ENCODE measurements at places on chromosomes 16 and 17.

DNA sequence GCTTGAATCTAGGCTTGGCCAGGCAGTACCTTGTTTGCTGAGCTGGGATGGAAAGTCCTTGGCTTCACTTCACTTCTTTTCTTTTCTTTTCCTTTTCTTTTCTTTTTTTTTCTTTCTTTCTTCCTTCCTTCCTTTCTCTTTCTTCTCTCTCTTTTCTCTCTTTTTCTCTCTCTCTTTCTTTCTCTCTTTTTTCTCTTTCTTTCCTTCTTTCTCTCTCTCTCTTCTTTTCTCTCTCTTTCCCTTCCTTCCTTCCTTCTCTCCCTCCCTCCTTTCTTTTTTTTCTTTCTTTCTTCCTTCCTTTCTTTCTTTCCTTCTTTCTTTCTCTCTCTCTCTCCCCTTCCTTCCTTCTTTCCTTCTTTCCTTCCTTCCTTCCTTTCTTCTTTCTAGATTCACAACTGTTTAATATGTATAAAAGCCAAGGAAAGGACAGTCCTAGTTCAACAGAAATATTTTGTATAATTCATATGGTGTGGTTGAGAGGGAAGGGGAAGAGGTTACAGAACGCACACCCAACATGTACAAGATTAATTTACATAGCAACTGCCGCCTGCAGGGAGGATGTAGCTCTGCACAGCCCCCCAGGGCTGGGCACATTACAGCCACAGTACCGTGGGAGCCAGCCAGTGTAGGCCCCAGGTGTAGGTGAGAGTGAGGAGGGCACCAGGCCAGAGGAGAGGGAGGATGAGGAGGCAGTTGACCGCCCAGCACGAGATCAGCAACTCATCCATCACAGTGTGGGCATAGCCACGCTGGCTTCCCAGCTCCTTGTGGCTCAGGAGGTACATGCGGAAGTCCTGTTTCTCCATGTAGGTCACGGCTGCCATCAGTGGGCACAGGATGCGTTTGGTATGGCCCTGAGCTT, 9.7 kb upstream of the ITGB3 start:
- DNase-seq: no peak

DNA sequence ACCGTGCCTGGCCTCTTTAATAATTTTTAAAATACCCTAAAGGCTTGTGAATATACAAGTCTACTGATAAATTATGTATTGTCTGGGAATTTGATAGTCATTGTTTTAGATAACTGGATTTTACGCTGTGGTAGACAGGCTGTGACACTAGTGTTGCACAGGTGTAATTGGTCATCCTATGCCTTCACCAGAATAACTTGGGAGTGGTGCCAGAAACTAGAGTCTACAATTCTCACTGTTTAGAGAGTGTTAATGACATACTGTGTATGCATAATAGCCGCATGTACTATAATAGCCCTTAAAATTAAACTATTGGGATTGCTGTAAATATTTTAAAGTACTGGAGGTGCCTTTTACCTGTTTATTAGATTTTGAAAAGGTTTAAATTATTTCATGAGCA, 11.4 kb downstream of the CNEP1R1 start:
- no peak for DNase-seq

GRCh38 chr17:56793957-56794356, 39.8 kb downstream of the C17orf67 start:
- no peak for DNase-seq

DNA sequence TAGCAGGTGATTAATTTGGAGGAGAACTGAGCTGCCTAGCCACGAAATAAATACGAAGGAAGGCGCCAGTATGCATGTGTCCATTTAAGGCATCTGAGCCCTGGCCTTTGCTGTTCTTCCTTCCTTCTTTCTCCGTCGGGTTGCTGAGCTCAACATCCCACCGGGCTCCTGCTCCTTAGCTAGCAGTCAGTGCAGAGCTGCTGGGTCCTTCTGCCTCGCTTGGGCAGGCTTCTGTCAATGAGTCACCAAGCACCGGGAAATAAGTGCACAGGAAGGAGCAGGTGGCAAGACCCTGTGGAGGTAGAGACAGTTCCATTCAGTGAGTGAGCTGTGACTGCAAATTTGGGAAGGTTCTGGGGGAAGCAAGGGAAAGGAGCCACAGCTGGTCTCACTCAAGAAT, 120.7 kb downstream of the CCDC182 start:
- no peak for DNase-seq

- no peak for DNase-seq
These were observed 495 bp downstream of the TXNDC17 start for GRCh38 chr17:6641247-6641863.

- no peak for DNase-seq
These were observed at the start of gene ADAMTS18 for GRCh38 chr16:77434530-77435271. Gene ADAMTS18, minus strand, starts transcription at chr16:77435034. Its CDS starts 339 bp downstream, at chr16:77434695.

DNA sequence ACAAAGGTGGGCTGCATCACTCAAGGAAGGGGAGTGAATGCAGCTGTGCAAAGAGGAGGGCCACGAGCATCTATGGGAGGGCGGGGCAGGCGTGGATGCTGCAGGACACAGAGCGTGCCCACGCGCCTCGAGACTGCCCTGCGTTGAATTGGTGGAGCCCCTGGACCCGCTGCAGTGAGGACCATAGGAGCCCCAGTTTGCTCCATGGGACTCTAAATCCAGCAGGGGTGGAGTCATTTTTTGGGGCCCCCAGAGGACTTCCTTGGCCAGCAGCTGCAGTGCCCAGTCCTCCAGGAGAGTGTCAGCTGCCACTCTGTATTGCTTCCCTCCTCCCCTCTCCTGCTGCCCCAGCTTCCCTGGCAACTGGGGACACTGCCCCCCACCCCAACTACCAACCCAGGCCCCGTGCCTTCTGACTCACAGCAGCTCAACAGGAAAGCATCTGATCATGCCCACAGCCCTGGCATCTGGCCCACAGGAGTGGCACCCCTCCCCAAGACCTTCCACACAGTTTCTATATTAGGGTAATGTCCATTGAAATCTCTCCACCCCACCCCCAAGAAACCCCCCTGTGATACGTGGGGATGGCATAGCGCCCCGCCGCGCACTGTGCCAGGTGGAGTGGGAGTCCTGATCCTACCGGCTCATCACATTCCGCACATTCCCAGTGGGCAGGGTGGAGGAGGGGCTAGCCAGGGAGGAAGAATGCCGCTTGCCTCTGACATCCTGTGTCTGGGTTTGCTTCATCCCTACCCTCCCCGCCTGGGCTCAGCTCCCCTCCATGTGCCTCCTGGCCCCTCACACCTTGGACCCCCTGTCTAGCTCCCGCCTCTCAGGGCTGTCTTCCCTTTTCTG, 27.8 kb upstream of the ITGA3 start:
- DNase-seq: peak; percentile 95

DNA sequence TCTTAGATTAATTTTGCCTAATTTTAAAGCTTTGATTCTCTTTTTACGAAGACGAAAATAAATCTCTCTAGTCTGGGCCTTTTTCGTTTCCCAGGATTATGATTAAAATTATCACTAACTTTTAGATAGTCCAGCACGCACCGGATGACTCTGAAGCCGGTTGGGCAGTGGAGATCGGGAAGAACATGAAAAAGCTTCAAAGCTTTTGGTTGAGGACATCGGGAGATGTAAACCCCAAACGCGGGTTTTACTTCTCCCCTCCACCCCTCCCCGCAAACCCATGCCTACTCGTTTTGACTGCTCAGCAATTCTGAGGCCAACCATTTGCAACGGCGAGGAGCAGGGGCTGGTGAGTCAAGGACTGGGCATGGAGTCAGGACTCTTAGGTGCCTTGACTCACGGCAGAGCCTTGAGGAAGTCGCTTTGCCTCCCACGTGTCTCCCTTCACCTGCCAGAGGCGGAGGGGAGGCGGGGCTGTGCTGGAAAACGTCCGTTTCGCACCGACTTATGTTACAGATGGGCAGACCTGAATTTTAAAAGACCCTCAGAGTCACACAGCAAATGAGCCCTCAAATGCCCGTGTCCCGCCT, 989 bp upstream of the DUSP14 start:
- peak; percentile 91 for DNase-seq

GRCh38 chr17:61694095-61694494, 103.1 kb upstream of the NACA2 start:
- DNase-seq: no peak

DNA sequence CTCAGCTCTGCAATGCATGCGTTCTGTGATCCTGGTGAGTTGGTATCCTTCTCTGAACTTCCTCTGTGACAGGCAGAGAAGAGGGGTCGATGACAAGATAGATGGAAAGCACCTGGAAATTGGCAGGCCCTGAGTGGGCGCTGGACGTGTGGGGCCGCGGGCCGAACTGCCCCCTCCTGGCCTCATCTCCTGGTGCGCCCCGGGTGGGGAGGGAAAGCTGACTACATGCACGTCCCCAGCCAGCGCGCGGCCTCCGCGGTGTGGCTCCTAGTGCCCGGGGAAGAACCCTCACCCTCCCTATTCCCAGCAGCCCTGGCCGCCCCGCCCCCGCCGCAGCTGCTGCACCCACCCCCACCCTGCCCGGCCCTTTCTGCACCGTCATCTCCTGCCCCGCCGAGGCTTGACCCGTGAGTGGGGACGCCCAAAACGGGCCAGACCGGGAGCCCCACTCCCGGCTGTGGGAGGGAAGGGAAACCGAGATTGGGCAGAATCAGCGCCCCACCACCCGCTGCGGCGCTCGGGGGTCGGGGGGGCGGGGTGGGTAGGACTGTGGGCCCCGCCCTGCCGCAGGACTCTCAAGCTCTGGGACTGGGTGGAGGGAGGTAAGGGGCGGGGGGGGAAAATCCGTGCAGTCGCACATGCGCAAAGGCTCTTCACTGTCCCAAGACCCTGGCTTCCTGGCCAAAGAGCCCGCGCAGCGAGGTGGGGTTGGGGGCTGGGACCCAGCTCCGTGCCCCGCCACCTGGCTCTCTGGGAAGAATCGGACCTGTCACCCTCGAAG, at the start of gene NOL3:
NOL3 (plus strand) TSS at position 371 of the 781 bp plus-strand sequence.
- peak; percentile 81 for DNase-seq

DNA sequence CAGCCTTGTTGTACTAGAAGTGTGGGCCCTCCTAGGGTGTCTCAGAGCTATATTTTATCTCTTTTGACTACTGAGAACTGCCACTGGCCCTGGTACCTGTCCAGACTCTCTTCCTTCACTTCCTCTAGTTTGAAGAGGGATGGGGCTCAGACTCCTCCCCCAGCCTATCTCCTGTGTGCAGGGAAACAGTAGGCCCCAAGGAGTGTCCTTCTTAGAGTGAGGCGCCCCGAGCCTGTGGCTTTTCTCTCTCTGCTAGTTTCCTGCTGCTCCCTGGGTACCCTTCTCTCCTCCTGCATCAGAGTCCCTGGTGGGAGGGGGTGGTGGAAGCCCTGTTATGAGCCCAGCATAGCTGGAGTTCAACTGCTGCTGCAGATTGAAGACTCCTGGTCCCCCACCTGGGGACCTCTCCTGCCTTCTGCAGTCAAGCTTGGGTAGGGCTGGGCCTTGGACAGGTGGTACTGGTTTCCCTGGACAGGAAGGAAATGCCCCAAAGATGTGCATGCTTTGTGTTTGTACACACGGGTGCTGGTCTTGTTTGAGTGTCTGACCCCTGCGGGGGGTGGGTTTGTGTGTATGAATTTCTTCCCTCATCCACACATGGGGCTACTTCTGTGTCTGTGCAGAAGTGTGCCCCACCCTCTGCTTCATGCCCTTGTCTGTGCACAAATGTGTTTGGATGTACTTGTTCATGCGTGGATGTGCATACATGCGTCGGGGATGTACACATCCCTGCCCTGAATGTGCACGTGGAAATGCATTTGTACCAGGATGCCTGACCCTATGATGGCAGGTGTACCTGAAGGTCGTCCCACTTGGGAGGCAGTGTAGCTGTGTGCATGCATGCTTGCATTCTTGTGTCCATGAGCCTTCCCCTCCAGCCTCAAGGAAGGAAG, 6.9 kb downstream of the RARA start:
- DNase-seq: peak; percentile 20

DNA sequence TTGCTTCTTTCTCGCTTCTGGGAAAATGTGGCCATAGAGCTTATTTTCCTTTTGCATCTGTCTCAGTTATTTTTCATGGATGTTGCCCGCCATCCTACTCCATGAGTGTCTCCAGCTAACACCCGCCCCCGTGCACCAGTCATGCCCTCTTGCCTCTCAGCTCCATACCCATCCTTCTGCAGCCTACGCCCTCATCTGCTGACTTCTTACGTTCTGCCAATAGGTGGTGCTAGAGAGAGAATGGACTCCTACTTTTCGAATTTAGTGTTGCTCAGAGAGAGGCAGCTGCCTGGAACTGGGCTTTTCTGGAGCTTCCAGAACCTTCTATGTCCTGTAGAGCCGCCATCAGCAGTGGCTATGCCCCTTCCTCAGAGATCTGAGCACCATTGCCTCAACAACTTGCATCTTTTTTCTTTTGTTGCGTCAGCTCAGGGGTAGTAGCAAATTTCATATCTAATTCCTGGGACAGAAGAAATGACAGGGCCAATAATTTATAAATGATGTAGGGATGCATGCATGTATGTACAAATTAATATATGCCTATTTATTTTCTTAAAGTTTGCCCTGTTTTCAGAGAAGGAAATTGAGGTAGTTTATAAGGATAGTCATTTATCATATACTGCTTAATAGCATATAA, 119.7 kb upstream of the MYOCD start:
- DNase-seq: peak; percentile 48

- DNase-seq: peak; percentile 86
These were observed at the start of gene NHERF1 for GRCh38 chr17:74748529-74749278. Gene NHERF1, plus strand, starts transcription at chr17:74748628. Its CDS starts 219 bp downstream, at chr17:74748847.

DNA sequence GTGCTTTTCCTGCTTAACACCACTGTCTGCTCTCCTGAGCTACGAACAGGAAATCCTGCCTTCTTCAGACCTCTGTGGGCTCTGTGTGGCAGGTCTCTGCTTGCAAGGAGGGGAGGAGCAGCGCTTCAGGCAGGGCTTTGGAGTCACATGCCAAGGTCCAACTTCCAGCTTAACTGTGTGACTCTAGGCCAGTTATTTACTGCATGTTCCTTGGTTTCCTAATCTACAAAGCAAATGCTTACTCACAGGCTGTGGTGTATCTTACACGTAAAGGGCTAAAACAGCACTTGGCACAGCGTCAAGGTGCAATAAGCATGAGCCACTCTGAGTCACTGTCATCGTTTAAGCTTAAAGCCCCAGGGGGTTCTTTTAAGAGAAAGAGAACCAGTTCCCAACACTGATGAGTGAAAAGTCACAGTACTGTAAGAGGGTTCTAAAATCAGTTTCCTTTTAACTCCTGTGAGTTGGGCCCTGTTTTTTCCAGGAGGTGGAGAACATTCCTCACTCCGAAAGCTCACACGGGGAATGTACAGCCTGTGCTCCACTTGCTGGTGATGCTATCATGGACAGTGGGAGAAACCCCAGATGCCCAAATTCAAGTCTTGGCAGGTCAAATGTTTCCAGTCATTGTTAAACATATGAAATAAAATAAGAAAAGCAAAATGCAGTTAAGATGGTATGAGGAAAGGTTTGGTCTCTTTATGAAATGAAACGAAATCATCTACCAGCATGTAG, 54.1 kb upstream of the BCAR1 start:
- peak; percentile 100 for DNase-seq

DNA sequence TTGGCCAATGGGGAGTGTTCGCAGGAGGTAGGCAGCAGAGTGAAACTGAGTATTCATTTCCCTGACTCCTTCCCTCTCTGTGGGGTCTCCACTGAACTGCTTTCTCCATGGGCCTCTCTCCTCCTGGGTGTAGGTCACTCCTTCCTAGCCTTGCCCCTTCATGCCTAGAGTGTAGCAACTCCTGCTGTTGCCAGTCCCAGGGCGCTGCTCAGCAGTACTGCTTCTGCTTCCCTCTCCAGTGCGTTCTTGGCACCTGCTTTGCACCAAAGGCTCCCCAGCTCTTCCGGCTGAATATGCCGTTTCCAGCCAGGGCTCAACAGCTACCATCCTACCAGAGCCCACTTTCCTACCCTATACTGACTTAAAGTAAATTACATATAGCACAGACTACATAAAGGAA, 92.2 kb downstream of the MAF start:
- DNase-seq: no peak
